Ureter (tissue), 1 donor: ENCODE measurements at places on chromosomes 5 and 9. TPM values are rescaled to one million over a fixed set of nuclear protein-coding genes. Genes with fewer than 3 reads are reported as not detected.

GRCh38 chr5:142881784-142882126 lies 111.6 kb downstream of the ARHGAP26 start:
- DNase-seq: no peak

GRCh38 chr5:122182491-122182921 lies 53.2 kb downstream of the ZNF474 start:
- peak; percentile 51 for DNase-seq

DNA sequence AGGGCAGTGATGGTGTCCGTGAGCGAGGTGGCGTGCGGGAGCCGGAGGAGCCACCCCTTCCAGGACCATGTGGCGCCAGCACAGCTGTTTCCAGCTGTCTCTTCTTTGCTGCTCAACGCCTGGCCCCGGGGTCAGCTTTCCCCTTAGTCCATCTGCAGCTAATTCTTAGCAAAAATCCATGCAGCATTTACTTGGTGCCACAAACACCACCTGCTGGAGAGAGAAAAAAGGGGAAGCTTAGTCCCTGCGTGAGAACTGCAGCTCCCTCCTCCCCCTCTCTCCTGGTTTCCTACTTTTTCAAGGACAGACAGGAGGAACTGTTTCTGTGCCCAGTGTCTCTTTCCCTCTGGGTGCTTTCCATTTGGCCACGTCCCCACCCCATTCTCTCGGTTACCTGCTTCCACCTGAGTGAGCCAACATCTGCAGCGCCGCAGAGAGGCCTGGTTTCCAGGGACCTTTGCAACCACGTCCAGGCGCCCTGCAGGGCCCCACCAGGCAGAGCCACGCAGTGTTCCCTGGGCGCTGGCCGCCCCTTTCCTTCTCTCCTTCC lies 3.4 kb downstream of the SLC6A19 start:
- no peak for DNase-seq

DNA sequence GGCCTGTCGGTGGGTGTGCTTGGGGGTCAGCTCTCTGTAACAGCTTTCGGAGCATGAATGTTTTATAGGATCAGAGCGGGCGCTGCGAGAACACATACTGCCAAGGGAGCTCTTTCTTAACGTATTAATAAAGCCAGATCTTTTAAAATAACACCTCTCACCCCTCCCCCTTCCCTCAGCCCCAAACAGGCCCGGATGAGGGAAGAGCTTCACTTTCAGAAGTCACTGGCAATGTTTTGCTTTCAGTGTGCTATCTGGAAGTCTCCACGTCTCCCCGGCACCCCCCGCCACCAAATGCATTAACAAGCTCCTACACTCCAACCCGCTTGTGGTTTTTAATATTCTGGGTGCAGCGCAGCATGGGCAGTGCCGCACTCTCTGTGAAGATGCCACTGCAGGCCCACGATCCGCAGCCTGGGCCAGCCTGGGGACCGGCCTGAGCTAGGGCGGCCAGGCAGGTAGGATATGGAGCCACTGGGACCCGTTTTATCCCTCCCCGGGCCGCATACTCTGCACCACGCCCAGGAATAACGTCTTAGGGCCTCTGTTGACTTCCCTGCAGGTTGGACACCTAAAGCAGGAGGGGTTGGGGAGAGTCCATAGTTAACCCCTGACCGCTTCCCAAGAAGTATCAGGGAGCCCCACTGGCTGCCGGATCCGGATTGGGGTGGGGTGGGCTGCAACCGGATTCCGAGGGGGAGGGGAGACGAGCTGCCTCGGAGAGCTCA lies 12.6 kb downstream of the NR2F1 start:
- no peak for DNase-seq

DNA sequence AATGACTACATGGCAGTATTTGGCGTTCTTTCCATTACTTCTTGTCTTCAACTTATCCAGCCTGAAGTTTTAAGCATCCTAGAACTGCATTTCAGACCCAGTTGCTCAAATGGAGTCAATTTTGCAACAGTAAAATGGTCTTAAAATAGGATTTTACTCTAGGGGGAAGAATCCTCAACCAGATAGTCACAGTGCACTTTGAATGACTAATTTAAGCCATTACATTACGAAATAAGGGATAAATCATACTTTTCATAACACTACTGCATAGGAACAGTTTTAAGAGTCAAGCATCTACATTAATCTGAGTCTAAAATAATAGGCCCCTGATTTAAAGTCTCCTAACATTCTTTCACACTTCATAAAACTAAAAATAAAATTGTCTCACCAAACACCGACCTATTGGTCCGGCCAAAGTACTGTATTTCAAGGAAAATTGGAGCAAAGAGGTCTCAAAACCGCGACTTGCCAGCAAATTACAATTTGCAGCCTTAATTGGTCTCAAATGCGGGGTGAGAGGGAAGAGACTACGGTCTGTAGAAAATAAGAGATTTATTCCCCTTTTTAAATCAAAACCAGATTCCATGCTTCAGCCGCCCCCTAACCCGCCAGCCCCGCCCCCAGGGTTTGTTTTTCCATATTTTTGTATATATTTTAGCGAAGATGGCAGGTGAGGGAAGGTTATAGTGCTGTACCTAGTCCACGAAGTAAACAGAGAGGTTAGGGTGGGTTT lies 1.2 kb upstream of the SMARCA2 start:
- DNase-seq: no peak

DNA sequence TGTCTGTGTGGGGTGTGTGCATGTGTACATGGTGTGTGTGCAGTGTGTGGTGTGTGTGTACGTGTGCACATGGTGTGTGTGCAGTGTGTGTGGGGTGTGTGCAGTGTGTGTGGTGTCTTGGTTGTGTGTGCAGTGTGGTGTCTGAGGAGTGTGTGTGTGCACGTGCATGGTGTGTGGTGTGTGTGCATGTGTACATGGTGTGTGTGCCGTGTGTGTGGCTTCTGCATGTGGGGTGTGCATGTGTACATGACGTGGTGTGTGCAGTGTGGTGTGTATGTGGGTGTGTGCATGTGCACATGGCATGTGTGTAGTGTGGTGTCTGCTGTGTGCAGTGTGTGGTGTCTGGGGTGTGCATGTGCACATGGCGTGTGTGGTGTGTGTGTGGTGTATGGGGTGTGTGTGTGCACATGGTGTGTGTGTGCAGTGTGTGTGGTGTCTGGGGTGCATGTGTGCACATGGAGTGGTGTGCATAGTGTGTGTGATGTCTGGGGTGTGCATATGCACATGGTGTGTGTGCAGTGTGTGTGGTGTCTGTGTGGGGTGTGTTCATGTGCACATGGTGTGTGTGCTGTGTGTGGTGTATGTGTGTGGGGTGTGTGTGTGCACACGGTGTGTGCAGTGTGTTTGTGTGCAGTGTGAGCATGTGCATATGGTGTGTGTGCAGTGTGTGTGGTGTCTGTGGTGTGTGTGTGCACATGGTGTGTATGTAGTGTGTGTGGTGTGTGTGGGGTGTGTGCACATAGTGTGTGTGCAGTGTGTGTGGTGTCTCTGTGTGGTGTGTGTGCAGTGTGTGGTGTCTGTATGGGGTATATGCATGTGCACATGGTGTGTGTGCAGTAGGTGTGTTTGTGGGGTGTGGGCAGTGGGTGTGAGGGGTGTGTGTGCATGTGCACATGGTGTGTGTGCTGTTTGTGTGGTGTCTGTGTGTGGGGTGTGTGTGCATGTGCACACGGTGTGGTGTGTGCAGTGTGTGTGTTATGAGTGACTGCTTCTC lies 40.6 kb upstream of the ZNG1F start:
- peak; percentile 44 for DNase-seq

DNA sequence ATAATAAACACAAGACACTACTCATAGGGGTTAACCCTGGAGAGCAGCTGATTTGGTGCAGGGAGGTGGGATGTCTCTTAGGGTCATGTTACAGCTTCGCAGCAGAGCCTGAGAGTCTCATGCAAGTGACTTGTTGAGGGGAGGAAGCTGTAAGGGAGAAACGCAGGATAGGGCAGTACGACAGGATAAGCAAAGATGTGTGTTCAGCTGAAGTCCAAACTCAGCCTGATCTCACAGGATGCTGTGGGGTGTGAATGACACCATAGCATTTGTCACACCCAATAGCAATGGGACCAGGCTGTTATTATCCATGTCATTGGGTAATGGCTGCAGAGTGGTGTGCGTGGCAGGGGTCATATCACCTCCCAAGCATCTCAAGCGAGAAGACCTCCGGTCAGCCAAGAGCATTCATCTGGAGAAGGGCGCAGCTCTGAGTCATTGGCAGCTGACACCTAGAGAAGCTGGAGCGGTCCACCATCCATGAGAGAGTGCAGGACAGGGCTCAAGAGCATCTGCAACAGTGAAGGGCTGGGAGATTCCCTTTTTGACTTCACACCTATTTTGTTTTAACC lies 49.2 kb upstream of the RPL26L1 start:
- no peak for DNase-seq

- DNase-seq: no peak
These were observed 441.9 kb upstream of the PIK3R1 start for GRCh38 chr5:67773411-67774266.

- no peak for DNase-seq
These were observed 8.9 kb upstream of the FBP1 start for GRCh38 chr9:94648185-94648584.

GRCh38 chr9:22241024-22241423 lies 205.6 kb upstream of the DMRTA1 start:
- no peak for DNase-seq

Gene ARID3C
- not detected for total RNA-seq

Gene MVB12B
- total RNA-seq: 37.5 TPM

Gene CCNO
- 16.5 TPM for total RNA-seq

Gene CDH12
- total RNA-seq: 0.42 TPM
